ENCODE measurements at places on chromosomes 2 and 18. TPM values are rescaled to one million over a fixed set of nuclear protein-coding genes. Genes with fewer than 3 reads are reported as not detected.
A peak's percentile ranks its signal among the peaks of the same experiment; 100 is the strongest.

- no peak for DNase-seq
- H3K27me3 ChIP-seq, result no peaks in the 10 kb centered on the region
- no peaks in the 10 kb centered on the region for H3K36me3 ChIP-seq
- no peak overlapping the region for H3K4me3 ChIP-seq
Observed at GRCh38 chr2:241020629-241021190, 22.3 kb downstream of the SNED1 start.

VIL1 gene
- not detected for total RNA-seq

DNA sequence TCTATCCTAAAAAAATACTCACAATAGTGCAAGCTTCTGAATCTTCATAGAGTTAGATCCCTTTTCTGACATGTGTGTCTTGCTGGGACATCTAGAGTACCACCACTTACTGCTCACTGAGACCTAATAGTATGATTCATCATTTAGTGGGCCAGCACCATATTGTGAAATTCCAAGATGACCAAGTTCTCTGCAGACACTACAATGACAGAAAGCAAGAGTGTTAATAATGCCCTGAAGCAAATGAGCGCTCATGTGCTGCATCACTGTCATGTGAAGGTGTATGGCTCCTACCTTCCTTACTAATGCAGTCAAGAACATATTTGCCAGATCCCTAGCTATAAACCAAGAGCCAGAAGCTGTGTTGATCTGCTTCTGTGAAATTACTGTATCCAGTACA lies 606.2 kb upstream of the NXPH2 start:
- no peak overlapping the region for H3K4me3 ChIP-seq
- DNase-seq, result no peak
- no peaks in the 10 kb centered on the region for H3K36me3 ChIP-seq
- no peaks in the 10 kb centered on the region for H3K4me1 ChIP-seq

ZEB2 gene
- 32.7 TPM for total RNA-seq

DYNAP gene
- not detected for total RNA-seq

DNA sequence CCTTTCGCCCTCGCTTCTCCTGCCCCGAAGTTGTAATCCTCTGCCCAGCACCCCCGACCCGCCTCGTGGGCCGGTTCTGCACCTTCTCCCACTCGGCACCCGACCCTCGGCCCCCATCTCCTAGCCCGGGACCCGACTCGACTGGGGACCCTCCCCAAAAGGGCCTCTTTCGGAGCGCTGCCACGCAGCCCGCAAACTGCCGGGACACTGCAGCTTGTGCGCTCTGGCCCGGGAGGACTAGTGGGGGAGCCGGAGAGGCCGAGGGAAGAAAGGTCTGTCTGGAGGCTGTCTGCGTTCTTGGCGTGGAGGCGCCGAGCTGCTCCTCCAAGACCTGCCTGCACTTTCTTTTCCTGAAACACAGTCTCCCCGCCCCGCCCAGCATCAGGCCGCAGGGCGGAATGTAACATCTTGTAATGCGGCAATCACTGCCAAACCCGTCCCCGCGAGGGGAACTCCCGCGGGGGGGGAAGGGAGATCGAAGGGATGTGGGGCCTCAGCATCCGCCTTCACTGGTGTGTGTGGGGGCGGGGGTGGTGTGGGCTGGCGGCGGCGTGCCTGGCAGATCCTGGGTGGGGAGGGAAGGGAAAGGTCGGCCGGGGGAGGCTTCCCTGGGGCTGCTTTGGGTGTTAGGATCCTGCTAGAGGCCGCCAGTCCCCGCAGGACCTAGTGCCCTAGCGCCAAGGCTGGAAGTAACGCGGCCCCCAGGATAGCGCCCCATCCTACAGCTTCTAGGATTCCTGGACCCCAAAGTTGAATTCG lies 7.4 kb downstream of the DLX2 start:
- no peak overlapping the region for H3K27ac ChIP-seq
- peaks cover 57% of the 10 kb centered on the region for H3K4me1 ChIP-seq
- DNase-seq, result peak; percentile 71
- no peaks in the 10 kb centered on the region for H3K36me3 ChIP-seq

- H3K4me3 ChIP-seq, result peak overlapping the region; percentile 74
- peak overlapping the region; percentile 85 for H3K27ac ChIP-seq
- no peaks in the 10 kb centered on the region for H3K27me3 ChIP-seq
Observed at GRCh38 chr18:51195086-51195450, 2.4 kb downstream of the MEX3C start.

IMPACT gene
- 10.6 TPM for total RNA-seq

SLC9A2 gene
- not detected for total RNA-seq

RGPD4 gene
- total RNA-seq, result 0.64 TPM

DNA sequence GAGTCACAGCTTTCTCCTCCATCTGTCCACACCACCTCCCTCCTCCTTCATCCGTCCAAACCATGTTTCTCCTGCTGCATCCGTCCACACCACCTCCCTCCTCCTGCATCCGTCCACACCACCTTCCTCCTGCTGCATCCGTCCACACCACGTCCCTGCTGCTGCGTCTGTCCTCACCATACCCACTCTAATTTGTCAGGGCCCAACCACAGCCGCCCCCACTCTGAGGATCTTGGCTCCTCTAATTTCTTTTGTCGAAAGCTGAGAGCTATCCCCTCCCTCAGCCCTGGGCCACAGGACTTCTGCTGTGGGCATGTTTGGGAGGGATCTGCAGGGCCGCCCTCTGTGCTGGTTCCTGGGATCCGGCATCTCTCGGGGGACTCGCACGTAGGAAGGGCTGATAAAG lies 67.4 kb downstream of the TPO start:
- H3K4me1 ChIP-seq, result no peaks in the 10 kb centered on the region
- no peak overlapping the region for H3K27ac ChIP-seq
- no peak for DNase-seq
- no peaks in the 10 kb centered on the region for H3K36me3 ChIP-seq
- no peaks in the 10 kb centered on the region for H3K27me3 ChIP-seq

NT5C1B gene
- not detected for total RNA-seq

DNA sequence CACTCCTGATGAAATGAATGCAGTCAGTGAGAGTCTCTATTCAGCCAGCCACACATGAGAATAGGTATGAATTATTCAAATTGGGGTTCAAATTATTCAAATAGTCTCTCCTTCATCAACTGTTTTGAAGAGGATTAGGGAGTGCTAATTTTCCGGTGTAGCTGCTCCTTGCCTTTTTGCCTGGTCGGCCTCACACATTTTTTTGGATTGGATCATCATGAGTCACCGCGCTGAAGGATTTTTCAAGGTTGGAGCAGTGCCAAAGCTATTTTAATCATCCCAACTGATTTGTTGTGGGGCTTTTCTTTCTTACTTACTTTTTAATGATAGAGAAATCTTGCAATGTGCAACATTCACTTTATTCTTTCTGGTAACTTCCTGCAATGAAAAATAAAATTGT lies 2.4 kb upstream of the DTNA start:
- no peak overlapping the region for H3K27ac ChIP-seq
- H3K36me3 ChIP-seq, result no peaks in the 10 kb centered on the region
- H3K4me3 ChIP-seq, result no peak overlapping the region
- no peaks in the 10 kb centered on the region for H3K4me1 ChIP-seq
- DNase-seq, result no peak

- H3K36me3 ChIP-seq, result no peaks in the 10 kb centered on the region
- H3K27ac ChIP-seq, result no peak overlapping the region
- peaks cover 5% of the 10 kb centered on the region for H3K4me1 ChIP-seq
- H3K4me3 ChIP-seq, result no peak overlapping the region
- DNase-seq, result no peak
- H3K27me3 ChIP-seq, result no peaks in the 10 kb centered on the region
Observed at GRCh38 chr2:239361311-239361642, 39.5 kb downstream of the HDAC4 start.

DNA sequence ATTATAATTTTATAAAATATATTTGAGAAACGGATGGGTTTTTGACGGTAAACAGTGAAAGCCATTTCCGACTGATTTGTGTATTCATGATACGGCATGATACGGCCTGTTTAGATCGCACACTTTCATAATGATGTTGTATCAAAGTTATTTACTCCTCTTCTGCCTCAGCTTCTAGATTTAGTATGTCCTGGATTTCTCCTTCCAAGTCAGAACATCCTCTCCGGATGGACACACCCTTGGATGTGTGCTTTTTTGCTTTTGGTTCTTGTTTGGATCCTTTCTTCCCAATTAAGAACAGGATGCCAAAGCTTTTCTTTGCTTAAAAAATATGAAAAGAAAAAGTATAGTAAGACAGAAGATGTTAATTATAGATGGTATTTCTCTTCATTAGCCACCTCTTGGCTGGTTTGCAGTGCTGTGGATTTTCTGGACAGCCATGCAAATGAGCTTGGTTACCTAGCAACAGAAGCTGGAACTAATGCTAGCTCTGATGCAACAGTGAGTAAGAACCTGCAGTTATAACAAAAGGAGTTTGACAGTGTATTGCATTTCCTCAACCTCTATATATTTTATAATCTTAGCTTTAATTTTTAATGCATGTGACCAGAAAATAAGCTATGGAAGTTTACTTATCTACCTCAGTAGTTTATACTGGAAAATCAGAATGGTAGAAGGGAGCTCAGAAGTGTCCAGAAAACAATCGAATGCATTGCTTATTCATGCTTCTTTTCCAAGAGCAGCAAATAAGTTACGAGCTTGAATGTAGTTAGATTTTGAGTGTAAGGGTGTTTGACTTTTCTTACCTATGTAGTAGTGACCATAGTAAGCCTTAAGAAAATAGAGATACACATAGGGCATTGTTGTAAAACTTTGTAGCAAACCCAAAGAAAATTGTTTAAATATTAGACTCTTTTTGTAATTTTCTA lies 27.9 kb downstream of the RMND5A start:
- no peak for DNase-seq
- H3K4me1 ChIP-seq, result peaks cover 18% of the 10 kb centered on the region
- H3K27ac ChIP-seq, result no peak overlapping the region
- H3K27me3 ChIP-seq, result no peaks in the 10 kb centered on the region
- H3K4me3 ChIP-seq, result no peak overlapping the region

MATN3 gene
- not detected for total RNA-seq

DNA sequence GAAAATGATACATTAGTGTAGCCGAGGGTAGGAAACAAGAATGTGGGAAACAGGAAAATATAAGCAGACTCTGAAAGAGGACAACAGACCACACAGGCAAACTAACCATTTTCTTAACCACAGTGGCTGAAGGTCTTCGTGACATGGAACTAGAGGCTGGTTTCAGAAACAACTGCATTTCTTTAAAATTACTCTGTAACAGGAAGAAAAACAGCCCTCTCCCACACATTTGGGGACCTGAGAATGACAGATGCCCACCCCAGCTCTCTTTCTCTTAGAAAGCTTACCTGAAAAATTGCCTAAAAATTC lies 13.8 kb upstream of the SLC25A52 start:
- H3K27me3 ChIP-seq, result no peaks in the 10 kb centered on the region
- H3K4me1 ChIP-seq, result no peaks in the 10 kb centered on the region
- no peak overlapping the region for H3K4me3 ChIP-seq
- no peaks in the 10 kb centered on the region for H3K36me3 ChIP-seq
- no peak overlapping the region for H3K27ac ChIP-seq

ONECUT2 gene
- total RNA-seq, result not detected

DNA sequence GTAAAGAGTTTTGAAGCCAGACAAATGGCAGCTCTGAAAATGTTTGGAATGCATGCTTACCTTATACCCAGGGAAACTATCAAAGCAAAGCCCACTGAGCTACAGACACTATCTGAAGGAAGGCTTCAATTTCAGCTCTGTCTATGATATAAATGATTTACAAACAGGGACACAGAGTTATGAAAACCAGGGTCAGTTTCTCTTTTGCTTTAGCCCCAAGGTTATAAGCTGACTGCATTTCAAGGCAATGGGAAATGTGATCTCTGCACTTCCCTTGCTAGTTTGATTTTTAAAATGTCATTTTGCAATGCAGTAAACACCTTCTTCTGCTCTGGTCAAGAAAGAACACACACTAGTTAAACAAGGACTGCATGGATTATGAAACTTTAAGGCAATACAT lies 65.2 kb upstream of the CCDC195 start:
- H3K27ac ChIP-seq, result no peak overlapping the region
- H3K27me3 ChIP-seq, result no peaks in the 10 kb centered on the region
- no peak overlapping the region for H3K4me3 ChIP-seq
- peaks cover 23% of the 10 kb centered on the region for H3K36me3 ChIP-seq

MC2R gene
- total RNA-seq, result not detected

DNA sequence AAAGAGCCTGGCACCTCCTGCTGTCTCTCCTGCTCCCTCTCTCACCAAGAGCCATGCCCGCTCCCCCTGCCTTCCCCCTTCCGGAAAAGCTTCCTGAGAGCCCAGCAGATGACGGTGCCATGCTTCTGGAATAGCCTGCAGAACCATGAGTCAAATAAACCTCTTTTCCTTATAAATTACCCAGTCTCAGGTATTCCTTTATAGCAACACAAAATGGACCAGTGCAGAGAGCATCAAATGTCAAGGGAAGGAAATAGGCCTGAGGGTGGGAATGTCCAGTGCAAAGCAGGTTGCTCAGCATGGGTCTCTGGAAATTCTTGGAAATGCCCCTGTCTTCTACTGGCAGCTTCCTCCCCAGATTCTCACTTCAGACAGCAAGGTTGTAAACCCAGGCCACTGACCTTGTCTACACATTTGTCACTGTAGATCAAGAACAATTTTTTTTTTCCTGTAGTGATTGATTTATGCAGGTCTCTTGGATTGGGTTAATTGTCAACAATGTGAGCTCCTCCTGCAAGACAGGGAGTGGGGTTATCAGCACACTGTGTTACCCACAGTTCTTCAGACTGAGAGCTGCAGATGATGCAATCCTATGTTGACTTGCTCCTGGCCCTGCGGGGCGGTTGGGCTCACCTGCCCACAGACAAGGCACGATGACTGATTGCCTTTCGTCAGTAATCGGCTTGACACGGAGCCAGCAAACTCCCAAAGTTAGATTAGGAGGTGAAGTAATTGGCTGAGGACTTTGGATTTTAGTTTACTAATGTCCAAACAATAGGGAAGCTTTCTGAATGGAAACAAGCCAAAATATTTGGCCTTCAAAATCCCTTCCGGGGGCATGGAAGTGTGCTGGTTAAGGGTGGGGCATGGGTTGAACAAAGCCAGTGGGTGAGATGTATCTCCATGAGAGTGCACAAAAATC lies 5.4 kb upstream of the BOD1L2 start:
- H3K4me3 ChIP-seq, result no peak overlapping the region

- H3K27me3 ChIP-seq, result no peaks in the 10 kb centered on the region
- H3K4me3 ChIP-seq, result no peak overlapping the region
- H3K27ac ChIP-seq, result no peak overlapping the region
- DNase-seq, result no peak
- no peaks in the 10 kb centered on the region for H3K36me3 ChIP-seq
Observed at GRCh38 chr2:133792223-133792622, 224.0 kb upstream of the NCKAP5 start.

GRCh38 chr2:25268139-25268538 lies 73.6 kb downstream of the DNMT3A start:
- H3K27me3 ChIP-seq, result no peaks in the 10 kb centered on the region
- no peak overlapping the region for H3K27ac ChIP-seq
- H3K4me1 ChIP-seq, result peaks cover 35% of the 10 kb centered on the region
- H3K4me3 ChIP-seq, result no peak overlapping the region
- no peak for DNase-seq

KCNJ3 gene
- total RNA-seq, result not detected

DNA sequence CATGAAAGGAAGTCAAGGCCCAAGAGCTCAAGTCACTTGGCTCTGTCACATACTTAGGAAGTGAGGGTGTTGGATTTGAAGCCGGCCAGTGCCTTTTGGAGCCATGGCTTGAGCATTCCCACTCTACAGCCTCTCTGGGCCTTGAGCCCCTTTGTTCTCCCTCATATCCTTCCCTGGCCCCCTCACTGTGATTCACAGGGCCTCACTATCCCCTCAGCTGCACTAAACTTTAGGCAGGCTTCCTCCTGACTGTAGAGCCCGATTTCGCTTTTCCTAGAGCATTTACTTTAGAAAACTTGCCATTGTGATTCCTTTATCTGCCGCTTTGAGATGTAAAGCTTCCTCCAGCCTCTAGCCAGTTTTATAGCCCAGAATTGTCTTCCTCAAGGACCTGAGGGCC lies 107.6 kb downstream of the FBXO15 start:
- no peaks in the 10 kb centered on the region for H3K4me1 ChIP-seq
- no peak overlapping the region for H3K27ac ChIP-seq
- DNase-seq, result no peak
- H3K4me3 ChIP-seq, result no peak overlapping the region
- no peaks in the 10 kb centered on the region for H3K36me3 ChIP-seq

ALPG gene
- total RNA-seq, result not detected
